Ammon's horn (tissue), 1 donor: ENCODE measurements at places on chromosomes 7 and 10.

DNA sequence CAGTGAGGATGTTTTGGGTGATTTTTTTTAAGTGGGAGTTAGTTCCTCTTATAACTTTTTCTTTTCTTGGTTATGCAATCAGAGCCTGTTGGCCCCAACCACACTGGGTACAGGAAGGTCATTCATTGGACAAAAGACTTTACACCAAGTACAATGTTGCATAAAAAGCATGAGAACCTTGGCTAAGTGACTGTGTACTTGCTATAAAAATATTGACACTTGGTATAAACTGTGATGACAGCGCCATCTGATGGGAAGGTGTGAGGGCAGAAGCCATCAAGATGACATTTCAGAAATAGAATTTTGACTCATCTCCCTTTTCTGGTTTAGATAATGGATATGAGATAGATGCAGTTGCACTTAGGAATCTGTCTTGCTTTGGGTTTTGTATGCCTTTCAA is 126.4 kb upstream of the CCDC6 start:
- DNase-seq = peak; percentile 68

GRCh38 chr7:17966706-17967105 is 26.4 kb upstream of the SNX13 start:
- DNase-seq = no peak

DNA sequence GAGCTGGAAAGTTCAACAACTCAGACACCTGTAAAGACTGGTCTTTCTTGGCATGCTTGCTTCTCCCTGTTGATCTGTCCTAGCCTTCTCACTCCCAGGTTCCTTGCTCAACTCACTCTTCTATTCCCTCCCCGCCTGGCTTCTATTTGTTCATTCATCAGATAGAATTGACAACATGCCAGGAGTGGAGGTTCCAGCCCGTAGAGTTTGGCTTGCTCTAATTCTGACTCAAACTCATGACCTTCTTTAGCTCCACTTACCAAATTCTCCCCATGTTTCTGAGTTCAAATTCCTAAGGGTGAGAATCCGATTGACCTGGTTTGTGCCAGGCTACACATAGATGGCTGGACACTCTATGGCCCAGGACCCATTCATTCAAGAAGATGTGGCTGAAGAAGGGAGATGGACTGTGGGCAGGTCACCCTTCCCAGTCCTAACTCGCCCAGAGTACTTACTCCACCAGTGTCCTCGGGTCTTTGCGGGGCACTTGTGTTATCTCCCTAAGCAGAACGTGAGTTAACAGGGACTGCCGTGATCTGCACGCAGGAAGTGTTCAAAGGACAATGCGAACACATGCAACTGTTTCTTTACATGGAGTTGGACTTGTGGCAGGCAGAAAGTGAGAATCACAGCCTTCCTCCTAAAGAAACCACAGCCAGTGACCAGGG is 4.0 kb upstream of the TMEM236 start:
- DNase-seq = no peak

DNA sequence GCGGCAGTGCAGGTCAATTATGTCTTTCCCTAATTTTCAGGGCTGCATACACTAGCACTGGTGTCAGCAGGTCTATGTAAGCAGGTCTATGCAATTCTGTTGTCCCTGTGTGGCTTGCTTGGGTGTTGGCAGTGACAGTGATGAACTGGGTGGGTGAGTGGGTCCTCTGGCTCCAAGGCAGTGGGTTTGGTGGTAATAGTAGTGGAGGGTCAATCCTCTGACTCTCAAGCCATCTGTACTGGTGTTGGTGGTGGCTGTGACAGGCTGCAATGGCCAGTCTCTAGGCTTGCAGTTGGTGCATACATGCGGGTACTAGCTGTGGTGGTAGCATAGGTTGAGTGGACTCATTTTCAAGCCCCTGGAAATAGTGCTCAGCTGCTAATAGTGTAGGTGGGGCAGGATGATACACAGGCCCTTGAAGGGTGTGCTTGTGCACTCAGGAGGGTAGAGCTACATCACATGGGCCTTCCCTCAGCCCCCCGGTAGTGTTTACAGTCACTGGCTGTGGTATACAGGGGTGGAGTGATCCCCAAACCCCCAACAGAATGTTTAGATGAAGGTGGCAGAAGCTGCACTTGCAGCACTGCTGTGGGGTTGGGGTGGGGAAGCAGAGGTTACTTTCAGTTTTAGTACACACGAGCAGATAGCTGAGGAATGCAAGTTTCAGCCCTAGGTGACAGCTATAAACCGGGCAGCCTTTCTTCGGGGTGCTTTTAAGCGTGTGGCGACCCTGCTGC is 331.3 kb downstream of the PCDH15 start:
- DNase-seq = no peak

- DNase-seq = no peak
Measured at GRCh38 chr7:142194201-142194600, 63.7 kb downstream of the PRSS58 start.

DNA sequence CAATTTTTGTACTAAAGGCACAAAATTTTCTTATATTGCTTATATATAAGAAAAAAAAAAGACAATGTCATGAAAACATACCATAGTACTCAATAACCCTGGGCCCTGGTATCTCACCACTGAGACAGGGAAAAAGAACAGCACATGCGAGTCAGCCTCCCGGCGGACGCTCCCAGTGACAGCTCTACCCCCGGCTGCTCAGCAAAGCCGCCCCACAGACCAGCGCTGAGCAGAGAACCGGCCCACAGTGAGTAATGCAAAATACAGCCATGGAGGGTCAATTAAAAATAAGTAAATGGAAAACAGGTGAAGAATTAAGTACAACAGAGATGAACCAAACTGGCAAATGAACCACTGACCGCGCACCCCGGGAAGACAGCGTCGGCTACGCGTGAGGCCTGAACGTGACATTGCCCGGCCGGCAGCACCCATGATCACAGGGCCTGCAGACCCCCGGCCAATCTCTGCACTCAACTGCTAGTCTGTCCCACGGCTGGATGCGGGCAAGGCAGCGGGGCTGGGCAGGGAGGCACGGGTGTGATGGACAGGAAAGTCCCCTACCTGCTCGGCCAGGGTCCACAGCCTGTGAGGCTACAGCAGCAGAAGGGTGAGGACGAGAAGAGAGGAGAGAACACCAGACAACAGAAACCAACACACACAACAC is 175.9 kb downstream of the ZMYND11 start:
- DNase-seq = no peak

DNA sequence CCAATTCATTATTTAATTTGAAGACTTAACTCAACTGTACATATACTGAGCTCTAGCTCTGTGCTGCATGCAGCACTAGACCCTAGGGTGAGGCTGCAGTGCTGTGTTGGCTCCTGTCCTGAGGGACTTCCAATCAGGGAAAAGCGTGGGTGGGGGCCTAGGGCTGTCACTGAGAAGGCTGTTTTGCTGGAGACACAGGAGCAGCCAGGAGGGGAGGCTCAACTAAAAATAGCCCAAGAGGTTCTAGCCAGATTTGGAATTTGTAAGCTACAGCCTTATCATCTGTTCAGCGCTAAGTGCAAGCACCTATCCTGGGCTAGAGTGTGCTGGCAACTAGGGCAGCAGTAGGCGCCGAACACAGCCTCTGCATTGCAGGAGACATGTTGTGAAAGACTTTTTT is 121.1 kb downstream of the VWC2 start:
- DNase-seq = no peak

DNA sequence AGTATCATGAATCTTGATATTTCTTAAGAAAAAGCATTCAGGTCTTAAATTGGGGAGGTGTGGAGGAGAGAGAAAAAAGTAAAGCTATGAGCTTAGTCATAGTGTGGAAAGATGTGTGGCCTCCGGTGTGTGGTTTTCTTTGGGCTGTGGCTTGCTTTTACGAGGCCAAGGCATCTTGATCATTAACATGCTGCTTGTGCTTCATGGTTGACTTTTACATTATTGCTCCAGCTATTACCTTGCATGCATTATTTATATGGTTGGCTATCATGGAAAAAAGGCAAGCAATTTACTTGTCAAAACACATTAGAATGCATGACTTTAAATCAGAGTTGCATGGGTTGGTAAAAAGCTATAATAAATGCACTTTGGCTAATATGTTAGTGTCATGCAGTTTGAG is 300.7 kb upstream of the ADARB2 start:
- DNase-seq = no peak

- peak; percentile 68 for DNase-seq
Measured at GRCh38 chr10:116287906-116288501, 15.0 kb upstream of the GFRA1 start.
